ENCODE measurements at places on chromosomes 16 and 17.

GRCh38 chr16:1773703-1774447, 941 bp upstream of the MRPS34 start:
- DNase-seq, result peak; percentile 48

DNA sequence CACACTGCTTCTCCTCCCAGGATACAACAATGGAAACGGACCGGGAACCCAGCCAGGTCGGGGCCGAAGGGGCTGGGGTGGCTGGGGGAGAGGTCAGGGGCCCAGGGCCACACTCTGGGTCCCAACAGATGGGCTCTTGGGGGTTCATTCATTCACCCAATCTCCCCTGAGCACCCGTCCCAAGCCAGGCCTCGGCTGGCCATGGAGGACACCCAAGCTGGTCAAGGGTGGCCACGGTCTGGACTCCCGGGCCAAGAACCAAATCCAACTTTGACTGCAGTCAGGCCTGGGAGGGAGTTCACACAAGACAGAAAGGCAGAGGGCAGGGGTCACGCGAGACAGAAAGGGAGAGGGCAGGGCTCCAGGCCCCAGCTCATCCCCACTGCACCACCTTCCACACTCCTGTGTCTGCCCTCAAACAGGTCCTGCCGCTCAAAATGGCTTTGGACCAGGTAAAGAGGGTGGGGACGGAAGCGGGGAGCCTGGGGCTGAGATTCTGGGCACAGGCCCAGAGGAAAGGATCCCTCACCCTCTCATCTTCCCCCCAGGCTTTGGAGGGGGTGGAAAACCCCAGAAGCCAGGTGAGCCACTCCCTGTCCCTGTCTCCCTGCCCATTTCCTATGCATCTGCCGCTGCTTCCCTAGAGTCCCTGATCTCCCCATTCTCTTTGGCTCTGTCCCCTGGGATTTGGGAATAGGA, 12.3 kb upstream of the PKMYT1 start:
- DNase-seq, result no peak

DNA sequence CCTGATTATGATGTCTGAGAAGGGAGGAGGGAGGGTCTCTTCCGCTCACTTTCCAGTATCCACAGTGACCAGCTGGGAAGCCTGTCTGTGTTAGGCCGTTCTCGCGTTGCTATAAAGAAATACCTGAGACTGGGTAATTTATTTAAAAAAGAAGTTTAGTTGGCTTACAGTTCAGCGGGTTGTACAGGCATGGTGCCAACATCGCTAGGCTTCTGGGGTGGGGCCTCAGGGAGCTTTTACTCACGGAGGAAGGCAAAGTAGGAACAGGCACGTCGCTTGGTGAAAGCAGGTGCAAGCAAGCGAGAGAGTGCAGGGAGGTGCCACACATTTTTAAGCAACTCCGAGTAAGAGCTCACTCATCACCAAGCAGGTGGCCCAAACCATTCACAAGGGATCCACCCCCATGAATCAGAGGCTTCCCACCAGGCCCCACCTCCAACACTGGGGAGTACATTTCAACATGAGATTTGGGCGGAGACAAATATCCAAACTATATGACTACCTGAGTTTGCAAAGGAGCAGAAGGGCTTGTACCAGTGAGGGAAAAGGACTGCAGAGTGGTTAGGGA, 137.5 kb downstream of the CCDC182 start:
- no peak for DNase-seq

DNA sequence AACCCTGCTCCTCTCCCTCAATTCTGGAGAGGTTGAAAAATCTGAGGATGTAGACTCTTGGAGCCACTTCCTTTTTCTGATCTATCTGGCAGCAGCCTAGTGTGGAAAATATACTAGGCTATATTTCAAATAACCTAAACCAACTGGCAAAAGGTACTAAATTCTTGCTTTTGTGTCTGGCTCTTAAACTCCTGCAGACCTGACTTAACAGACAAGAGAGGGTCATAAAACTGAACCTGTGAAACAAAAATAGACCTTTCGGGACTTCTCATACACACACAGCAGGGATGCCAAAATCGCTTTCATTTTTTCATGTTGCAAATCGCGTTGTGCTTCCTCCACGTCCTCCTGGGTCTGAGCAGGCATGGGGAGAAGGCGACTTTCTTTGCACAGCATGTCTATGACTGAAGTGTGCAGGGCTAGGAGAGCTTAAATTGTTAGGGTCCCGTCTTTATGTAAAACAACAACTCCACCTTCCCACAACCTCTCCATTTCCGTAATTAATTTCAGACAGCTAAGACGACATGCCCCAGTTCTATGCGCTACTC, 520.7 kb upstream of the PSMD7 start:
- no peak for DNase-seq

GRCh38 chr16:54594601-54595391, 308.2 kb upstream of the IRX3 start:
- DNase-seq, result no peak

- DNase-seq, result no peak
Measured at GRCh38 chr17:50053654-50053960, 2.3 kb upstream of the ITGA3 start.

- no peak for DNase-seq
Measured at GRCh38 chr16:3121851-3122467, 9.6 kb downstream of the ZNF205 start.

GRCh38 chr17:17913695-17914332, 58.4 kb downstream of the TOM1L2 start:
- no peak for DNase-seq

Measured in KG1 (cell line).